Spinal cord (tissue), 10 donors: ENCODE measurements at places on chromosomes 12 and 14. TPM values are rescaled to one million over a fixed set of nuclear protein-coding genes. Genes with fewer than 3 reads are reported as not detected.

Gene MYH6
- polyA plus RNA-seq, result 0.16 TPM

Gene OAS2
- polyA plus RNA-seq, result 4.1 TPM

Gene TMEM63C
- 24.6 TPM for polyA plus RNA-seq

Gene KRT83
- not detected for polyA plus RNA-seq

Gene CD163
- polyA plus RNA-seq, result 4.0 TPM

Gene RAD52
- 28.7 TPM for polyA plus RNA-seq

DNA sequence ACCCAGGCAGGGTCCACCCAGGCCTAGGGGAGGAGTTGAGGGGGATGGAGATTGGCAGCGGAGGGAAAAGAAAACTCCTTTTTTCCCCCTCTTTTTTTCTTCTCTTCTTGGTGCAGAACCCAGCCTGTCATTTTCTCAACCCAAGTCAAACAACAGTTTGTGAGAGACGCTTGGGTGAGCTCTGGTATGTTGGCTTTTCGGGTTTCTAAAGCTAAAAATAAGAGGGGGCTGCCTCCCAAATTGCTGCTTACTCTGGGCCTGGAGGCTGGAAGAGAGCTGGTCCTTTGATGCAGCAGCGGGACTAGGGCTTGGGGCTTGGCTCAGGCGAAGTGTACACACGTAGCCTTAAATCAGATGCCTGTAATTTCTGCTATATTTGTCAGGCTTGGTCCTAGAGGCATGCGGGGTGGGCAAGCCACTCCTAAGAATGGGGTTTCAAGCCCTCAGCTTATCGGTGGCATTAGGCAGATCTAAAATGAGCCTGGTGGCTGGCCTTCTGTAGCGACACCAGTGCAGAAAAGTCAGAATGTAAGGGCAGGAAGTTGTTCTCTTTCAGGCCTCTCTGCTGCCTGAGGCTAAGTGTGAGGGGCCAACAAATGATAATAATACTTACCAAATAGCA, 816 bp upstream of the SLC8A3 start:
- no peak for DNase-seq

- DNase-seq, result no peak
These were observed 225.2 kb downstream of the CCER1 start for GRCh38 chr12:90729736-90730135.

DNA sequence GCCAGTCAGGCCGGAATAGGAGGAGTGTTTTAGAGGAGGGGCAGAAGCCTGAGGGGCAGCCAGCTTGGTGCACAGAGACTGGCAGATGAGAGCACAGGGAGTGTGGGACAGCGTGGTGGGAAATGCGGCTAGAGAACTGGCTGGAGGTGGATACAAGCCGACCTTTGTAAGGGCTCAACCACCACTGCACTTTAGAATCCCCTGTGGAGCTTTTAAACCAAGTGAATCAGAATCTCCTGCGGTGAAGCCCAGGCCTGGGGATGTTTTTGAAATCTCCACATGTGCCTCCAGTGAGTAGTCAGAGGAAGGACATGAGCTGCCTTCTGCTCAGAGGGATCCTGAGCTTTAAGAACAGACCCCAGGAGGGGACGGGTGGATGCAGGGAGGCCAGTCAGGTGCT, 10.9 kb upstream of the PCED1B start:
- DNase-seq, result no peak

- no peak for DNase-seq
These were observed 3.9 kb upstream of the MEG3 start for GRCh38 chr14:100822013-100822412.

GRCh38 chr12:11171969-11172675, 1.1 kb downstream of the SMIM10L1 start:
- DNase-seq, result peak; percentile 40

GRCh38 chr12:50786498-50787231, 22.8 kb downstream of the ATF1 start:
- DNase-seq, result no peak

- DNase-seq, result no peak
These were observed 157.6 kb downstream of the PRKCH start for GRCh38 chr14:61478971-61479473.

GRCh38 chr14:58297412-58297761, 968 bp upstream of the ARID4A start:
- no peak for DNase-seq

DNA sequence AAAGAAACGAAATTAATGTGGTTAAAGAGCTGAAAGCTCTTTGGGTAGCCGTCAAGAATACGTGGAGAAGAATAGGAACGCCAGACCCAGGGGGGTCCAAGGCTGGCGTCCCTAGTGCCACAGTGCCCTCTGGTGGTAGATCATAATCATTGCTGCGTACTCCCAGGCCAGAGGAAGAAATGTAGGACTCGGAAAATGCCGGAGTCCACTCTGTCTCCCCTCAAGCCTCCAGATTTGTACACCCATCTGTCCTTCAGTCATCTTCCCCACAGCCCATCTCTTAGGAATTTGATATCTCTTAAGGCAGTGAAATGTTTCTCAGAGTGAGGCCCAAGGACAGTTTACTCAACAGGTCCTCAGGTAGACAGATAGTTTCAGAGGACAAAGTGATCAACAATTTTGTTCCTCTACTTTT, 25.4 kb upstream of the PLEKHG6 start:
- peak; percentile 47 for DNase-seq

DNA sequence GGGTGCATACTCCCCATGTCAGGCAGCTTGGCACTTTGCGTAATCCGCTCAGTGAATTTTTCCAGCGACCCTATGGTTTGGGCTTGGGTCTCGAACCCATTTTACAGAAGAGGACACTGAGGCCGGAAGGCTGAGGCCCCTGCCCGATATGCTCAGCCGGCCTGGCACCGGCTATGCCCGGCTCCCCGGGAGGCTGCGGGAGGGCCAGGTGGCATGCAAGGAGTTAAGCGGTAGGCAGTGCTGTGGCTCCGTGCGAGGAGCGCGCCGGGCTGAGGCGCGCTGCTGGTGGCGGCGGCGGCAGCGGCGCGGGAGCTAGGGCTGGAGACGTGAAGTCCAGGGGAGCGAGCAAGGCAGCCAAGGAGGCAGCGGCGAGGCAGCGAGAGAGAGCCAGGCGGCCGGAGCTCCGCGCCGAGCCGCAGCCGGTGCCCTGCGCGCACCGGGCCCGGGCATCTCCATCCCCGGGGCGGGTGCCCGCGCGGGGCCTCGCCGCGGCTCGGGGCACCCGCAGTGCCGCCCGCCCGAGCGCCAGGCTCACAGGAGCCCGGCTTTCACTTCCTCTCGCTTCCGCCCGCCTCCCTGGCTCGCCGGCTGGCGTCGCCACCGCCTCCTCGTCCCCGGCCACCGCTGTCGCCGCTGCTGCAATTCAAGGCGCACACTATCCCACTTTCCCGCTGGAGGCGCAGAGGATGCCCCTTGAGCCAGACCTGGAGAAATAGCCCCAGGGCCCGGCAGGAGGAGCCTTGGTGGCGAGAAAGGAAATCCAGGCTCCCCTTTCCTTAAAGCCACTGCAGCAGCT, at the start of gene WSCD2:
Gene WSCD2 (plus strand): TSS at position 272 of the 796 bp plus-strand sequence. CDS start 66,545 bp downstream, outside the sequence.
- DNase-seq, result peak; percentile 55

DNA sequence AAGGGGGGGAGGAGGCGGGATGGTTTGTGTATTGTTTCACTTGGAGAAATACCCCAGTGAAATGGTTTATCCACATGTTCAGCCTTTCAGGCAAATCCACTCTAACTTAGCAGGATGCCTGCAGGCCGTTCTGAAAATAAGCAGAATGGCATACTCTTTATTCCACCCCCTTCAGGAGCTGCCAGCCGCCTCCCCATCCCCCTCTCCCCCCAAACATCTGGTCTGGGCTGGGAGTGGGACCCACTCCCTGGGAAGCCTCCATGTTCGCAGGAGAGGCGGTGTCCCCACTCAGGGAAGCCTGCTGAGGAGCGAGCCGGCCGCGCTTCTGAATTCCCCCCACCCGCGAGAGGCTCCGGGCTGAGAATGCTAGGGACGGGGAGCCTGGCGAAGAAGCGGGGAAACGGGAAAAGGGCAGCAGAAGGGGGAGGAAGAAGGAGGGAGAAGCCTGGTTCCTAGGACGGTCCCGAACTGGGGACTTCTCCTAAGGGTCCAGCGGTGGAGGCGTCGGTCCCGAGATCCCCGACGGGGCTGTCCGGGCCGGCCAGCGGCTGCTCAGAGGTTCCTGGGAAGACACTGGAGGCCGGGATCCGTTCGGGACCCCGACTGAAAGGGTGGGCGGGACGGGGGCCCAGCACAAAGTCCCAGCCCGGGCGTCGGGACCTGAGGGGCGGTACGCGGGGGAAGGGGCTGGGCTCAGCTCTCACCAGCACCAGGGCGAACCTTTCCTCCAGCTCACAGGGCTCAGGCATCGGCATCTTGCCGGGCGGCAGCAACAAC, 666 bp downstream of the FMNL3 start:
- no peak for DNase-seq

DNA sequence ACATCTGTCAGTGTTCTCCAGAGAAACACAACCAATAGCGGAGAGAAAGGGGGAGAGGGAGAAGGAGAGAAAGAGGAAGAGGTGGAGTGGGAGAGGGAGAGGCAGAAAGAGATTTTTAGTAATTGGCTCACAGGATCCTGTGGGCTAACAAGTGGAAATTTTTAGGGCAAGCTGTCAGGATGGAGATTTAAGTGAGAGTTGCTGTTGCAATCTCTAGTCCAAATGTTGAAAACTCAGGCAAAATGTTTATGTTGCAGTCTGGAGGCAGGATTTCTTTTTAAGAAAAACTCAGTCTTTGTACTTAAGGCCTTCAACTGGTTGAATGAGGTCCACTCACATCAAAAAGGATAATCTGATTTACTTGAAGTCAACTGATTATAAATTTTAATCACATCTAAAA, 12.5 kb upstream of the GLIPR1L2 start:
- DNase-seq, result no peak

DNA sequence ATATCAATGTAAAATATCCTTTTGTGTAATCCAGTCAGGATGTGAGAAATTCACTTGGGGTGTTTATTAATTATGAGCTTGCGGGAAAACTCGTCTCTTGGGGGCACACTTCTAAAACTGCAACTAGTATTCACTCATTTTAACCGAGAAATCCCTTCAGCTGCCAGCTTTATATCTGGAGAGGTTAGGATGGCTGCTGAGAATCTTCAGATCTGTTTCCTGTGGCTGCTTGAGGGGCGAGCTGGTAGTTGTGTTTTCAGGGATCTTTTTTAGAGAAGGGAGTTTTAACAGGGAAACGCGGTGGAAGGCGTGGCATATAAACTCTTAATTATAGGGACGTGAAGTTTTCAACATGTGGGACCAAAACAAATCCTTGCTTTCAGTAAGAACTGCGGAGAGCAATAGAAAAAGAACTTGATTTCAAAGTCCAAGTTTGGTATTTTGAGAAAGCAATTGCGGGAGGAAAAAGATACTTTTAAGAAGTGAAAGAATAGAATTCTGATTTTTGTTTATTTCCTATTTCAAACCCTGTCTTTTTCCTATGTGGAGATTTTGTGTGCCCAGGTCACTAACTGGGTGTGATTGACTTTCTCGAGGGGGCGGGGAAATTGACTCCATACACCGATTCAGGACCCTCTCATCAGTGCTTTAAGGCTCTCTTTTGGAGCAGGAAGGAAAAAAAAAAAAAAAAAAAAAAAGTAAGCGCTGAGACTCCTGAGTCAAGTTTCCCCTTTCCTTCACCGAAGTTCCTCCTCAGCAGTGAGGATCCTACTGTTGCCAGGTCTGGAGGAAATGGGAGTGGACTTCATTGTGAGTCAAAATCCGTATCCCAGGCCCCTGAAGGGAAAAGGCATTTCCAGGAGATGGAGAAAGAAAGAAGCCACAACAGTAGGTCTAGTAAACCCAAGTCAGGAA, 1.1 kb downstream of the PPFIBP1 start:
- peak; percentile 67 for DNase-seq

GRCh38 chr12:115049614-115050013, 365.6 kb upstream of the TBX3 start:
- DNase-seq, result no peak

- no peak for DNase-seq
These were observed at the start of gene NDRG2 for GRCh38 chr14:21024585-21025370. Gene NDRG2 (minus strand): TSS chr14:21025061. CDS start chr14:21023315, 1,746 bp downstream.

DNA sequence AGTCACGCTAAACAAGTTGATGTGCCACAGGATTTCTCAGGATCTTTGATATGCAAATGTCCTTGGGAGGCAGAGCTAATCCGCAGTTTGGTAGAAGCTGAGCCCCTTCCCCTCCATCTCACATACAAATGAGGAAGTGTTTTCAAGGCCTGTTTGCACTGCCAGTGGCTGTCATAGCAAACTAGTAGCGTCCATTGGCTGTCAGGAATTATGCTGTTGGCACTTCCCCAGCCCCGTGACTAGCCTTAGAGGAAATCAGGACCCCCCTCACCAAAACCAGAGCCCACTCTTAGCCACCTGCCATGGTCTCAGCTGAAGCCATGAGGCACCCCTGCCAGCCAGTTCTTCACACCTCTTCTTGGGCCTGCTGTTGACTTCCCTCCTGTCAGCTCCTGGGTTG, 253.9 kb downstream of the CACNA1C start:
- peak; percentile 63 for DNase-seq

DNA sequence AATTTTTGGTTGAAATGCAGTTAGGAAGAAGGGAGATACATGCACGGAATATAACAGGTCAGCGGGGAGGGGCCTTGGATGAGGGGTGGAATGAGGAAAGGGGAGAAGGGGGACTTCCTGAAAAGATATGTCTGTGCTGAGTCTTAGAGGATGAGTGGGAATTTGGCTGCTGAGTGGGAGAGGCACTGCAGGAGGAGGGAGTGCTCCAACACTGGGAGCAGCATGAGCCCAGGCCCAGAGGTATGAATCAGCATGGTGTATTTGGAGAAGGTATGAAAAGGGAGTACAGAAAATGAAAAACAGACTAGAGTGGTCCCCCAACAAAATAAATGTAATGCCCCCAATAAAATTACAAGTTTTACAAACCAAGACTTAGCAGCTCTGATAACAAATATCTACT, 394.4 kb downstream of the IPO8 start:
- DNase-seq, result no peak

DNA sequence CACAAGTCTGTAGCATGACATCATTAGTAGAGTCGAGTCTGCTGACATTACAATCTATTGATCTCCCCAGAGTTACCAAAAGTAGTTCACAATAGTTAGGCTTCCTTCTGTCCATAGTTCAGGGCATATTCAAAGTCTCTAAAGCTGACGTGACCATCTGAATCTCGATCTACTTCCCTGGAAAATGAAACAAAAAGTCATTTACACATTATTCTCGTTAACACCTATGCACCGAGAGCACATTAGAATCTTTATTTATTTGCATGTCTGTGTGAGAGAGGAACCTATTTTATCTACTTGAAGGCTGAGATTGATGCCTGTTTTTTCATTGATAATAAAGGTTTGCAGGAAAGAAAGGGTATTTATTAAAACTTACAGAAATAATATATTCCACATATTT, 157.4 kb downstream of the EFCAB11 start:
- no peak for DNase-seq

- peak; percentile 86 for DNase-seq
These were observed 143.7 kb upstream of the FRMD6 start for GRCh38 chr14:51507906-51508511.

- no peak for DNase-seq
These were observed 535.4 kb downstream of the RPS29 start for GRCh38 chr14:49050822-49051221.
